ENCODE measurements at places on chromosomes 12 and 14.

GRCh38 chr14:63632932-63633514 lies 8.6 kb downstream of the WDR89 start:
- no peak for DNase-seq

DNA sequence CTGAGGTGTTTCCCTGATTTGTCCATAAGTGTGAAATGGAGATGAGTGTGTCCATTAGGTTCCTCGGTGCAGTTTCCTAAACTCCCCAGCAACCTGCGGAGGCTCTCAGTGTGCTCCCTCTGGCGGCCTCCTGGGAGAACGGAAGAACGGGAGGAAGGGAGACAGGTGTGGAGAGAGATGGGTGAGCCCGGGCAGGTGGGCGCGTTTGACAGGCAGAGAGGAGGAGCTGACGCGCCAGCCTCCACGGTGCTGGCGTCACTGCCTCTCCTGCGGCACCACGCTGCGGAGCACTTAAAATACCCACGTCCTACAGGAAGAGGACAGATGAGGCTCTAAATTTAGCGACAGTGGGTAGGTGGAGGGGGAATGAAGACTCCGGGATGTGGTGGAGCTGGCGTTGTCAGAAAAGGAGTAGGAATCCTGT lies 26.8 kb upstream of the PEX5 start:
- no peak for DNase-seq

- DNase-seq = no peak
These were observed 71.7 kb downstream of the CMAS start for GRCh38 chr12:22117563-22118237.

GRCh38 chr12:53976172-53976822 lies 1.5 kb upstream of the HOTAIR start:
- DNase-seq = no peak

DNA sequence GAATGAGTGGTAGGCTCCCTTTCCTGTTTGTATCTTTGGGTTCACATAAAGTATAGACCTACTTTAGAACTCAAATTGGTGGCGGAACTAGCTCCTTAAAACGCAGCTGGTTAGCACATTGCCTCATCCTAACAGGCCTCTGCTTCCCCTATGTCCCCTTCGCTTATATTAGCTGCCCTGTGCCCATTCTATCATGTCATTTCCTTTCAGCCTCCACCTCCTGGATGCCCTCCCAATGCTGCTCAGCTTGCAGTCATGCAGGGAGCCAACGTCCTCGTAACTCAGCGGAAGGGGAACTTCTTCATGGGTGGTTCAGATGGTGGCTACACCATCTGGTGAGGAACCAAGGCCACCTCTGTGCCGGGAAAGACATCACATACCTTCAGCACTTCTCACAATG lies 3.5 kb downstream of the DAZAP2 start:
- no peak for DNase-seq

GRCh38 chr12:12800406-12801180 lies 12.6 kb upstream of the DDX47 start:
- DNase-seq = no peak

DNA sequence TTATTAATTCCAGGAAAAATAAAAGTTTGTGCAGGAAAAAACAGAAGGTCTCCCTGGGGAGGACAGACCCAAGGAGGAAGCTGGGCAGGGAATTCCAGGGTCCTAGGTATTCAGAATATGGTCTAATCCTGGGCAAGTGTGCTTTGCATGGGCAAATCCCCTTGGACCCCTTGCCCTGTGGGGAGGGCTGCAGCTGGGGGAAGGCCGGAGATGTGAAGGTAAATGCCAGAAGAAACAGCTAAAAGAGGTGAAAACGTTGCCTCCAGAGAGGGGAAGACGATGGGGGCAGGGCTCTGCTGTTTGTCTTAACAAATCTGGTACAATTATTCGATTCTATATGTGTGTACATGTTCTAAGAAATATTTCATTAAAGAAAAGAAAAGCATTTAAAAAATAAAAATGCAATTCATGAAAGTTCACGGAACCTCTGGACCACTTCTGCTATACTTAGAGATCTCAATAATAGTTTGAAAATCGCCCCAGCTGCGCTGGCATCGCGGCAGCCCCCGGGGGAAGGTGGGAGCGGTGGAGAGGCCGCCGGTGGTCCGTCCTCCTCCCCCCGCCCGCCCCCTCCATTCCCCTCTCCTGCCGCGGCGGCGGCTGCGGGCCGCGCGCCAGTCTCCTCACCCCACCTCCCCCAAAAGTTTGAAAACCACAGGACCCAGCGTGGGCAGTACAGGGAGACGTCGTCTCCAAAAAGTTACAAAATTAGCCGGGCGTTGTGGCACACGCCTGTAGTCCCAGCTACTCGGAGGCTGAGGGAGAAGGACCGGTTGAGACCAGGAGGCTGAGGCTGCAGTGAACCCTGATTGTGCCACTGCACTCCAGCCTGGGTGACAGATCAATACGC lies 1.5 kb upstream of the PRPF40B start:
- DNase-seq = no peak

DNA sequence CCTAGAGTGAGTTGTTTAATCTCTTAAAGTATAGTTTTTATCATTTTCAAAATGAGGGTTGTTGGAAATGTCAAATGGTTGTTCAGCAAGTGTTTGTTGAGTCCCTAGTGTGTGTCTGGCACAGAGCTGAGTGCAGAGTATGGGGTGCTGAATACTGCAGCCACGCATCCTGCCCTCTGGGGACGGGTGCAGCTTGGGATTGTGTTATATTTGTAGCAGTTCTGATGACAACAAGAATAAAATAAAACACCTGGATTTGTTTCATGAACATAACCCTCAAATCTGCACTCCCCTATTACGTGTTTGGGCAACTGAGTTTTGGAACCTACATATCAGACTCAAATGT lies 127.9 kb downstream of the CACNA1C start:
- no peak for DNase-seq

- no peak for DNase-seq
These were observed 46.8 kb upstream of the PCED1B start for GRCh38 chr12:47032644-47033043.

DNA sequence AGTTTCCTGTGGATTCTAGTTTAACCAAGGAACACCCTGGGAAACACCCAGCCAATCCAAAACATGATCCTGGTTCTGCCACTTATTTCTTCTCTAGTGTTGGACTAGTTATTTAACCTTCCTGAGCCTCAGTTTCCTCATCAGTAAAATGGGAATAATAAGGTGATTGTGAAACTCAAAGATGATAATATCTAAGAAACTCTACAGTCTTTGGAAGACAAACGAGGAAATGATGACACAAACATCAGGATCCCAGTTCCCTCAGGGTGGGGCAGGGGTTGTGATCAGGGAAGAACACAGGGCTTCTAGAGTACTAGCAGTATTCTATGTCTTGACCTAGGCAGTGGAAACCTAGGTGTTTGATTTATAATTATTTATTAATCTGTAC lies 18.1 kb upstream of the TMEM106C start:
- no peak for DNase-seq

Data from stimulated activated naive B cell treated with anti-CD40 and anti-IgM and Interleukin-4, amounts not matched to agents 10 μg/mL and 1 μg/mL and 100 μg/mL, for 72 hours (primary cell).